ENCODE measurements at places on chromosomes 12 and 14.

- no peak for DNase-seq
These were observed 2.2 kb downstream of the ZFP36L1 start for GRCh38 chr14:68790644-68791077.

GRCh38 chr12:122030424-122031035 lies 8.8 kb downstream of the BCL7A start:
- no peak for DNase-seq

GRCh38 chr14:55243813-55244212 lies 27.4 kb upstream of the FBXO34 start:
- DNase-seq: no peak

GRCh38 chr12:131455581-131456110 lies 255.2 kb upstream of the SFSWAP start:
- no peak for DNase-seq

DNA sequence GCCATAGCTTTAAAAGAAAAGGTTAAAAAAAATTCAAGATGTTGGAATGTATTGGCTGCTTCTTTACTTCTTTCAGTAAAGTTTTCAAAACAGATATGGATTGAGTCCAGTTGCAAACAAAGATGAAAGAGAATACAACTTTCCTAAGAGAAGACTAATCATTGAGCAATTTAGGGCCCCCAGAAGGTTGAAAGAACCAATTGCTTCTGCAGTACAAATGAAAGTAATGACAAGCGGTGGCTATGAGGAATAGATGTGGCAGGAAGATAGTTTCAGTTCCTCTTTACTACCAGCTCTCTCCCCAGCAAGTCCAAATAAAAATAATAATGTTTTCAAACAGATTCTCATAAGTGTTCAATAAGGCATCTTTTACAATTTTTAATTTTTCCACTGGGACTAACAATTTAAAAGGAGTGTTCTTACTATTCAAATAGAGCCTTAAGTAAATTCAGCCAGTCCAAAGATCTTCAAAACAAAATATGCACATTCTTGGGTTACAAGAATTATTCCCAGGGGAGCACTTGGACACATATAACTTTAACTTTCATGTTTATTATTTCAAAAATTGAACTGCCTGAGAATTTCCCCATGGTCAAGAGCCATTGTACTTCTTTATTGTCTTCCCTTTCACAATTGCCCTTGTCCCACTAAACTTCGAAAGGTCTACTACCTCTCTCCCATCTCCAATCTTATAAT lies 62.3 kb upstream of the PPP1R12A start:
- DNase-seq: no peak

DNA sequence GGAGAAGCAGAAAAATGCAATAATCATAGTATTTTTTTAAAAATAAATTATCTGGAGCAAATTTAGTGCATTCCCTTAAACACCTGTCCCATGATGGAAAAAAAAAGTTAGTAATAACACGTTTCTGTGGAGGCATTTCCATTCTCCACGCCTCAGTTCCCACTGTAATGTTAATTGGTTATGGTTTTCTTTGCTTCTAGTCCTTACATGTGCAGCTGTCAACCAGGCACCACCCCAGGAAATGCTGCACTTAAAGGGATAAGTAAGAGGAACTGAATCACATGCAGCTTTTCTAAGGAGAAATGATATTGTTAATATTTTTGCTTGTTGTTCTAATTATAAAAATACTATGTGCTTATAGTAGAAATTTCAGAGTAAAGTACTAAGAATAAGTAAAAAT lies 240.3 kb downstream of the ZFP36L1 start:
- DNase-seq: no peak

DNA sequence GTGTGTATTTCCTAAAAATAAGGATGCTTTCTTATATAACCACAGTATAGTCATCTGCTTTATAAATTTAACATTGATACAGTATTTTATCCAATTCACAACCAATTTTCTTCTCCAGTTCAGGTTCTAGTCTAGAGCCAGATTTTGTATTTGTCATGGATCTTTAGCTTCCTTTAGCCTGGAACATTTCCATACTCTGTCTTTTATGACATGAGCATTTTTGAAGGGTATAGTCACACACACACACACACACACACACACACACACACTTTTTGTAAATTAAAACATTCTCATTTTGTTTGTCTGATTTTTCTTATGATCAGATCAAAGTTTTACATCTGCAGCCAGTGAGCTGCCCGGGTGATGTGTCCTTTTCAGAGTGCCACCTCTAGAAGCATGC lies 25.4 kb downstream of the CGRRF1 start:
- no peak for DNase-seq

Data from ELF-1 (cell line).